Activated T-helper 1 cell treated with Interleukin-2 at 50 U/mL for 16 hours (primary cell): ENCODE measurements at places on chromosomes 3 and 15.

- no peak for DNase-seq
These were observed 31.1 kb downstream of the SLC28A1 start for GRCh38 chr15:84915606-84915958.

DNA sequence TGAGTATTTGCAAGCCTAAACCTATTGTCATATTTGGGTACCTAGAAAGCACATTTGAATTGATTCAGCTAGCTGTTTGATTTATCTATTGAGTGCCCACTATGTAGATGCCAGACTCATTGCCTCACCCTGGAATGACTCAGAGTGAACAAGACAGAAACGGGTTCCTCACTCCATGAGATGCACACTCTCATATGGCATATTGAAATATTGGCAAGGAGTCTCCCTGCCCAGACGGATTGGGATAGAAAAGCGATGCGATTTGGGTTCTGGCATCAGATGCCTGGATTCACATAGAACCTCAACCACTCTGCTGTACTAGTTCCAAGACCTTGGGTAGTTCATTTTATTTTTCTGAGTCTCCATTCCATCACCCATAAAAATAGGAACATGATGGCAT is 22.5 kb downstream of the LRRN1 start:
- no peak for DNase-seq

GRCh38 chr3:36784138-36784635 is 19.8 kb upstream of the DCLK3 start:
- no peak for DNase-seq

DNA sequence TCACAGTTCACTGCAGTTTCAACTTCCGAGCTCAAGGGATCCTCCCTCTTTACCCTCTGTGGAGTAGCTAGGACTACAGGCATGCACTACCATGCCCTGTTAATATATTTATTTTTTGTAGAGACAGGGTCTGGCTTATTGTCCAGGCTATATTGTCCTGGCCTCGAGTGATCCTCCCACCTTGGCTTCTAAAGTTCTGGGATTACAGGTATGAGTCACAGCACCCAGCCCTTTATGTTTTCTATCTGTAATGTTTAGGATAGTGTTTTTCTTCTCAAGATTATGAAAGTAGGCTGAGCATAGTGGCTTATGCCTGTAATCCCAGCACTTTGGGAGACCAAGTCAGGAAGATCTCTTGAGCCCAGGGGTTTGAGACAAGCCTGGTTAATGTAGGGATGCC is 11.9 kb upstream of the SCG3 start:
- DNase-seq: no peak

- no peak for DNase-seq
These were observed 6.4 kb downstream of the CFAP92 start for GRCh38 chr3:128987302-128988100.

DNA sequence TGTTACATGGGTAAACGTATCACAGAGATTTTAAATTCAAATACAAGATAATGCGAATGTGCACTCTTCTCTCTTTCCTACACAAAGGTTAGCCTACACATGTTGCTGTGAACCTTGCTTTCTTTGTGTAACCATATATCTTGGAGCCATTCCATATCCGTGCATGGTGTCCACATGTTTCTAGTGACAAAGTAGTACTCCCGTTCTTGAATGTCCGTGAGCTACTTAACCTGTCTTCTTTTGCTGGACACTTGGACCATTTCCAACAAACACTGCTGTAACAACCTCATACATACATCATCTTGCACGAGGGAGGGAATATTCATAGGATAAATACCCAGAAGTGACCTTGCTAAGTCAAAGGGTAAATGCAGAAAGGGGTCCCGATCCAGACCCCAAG is 75.0 kb downstream of the STRIT1 start:
- no peak for DNase-seq

GRCh38 chr15:81297147-81297572 is 26.8 kb downstream of the STARD5 start:
- DNase-seq: no peak

- DNase-seq: no peak
These were observed 706.2 kb downstream of the GRM7 start for GRCh38 chr3:7567160-7567559.

DNA sequence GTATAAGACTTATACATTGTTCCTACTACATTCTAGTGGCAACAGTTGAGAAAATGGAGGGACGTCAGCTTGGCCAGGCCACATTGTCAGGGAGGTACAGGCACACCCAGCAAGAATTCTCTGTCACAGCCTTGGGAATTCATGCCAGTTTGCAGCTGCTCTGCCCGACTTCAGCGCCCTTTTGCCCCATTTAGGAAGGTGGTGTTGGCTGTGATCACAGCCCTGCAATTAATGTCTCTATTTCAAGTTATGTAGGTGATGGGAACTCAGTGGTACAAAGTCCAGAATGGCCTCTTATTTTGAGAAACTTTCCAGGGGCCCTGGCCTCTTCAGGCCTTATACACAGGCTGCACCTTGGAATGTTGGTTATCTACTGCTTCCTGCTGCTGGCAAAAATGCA is 26.7 kb downstream of the AMOTL2 start:
- DNase-seq: no peak
